ENCODE measurements at places on chromosomes 2 and 18. TPM values are rescaled to one million over a fixed set of nuclear protein-coding genes. Genes with fewer than 3 reads are reported as not detected.

KCTD18 gene
- 16.7 TPM for total RNA-seq

RAB17 gene
- total RNA-seq = 0.69 TPM

GGCX gene
- total RNA-seq = 16.7 TPM

RNASEH1 gene
- 23.4 TPM for total RNA-seq

KCNIP3 gene
- total RNA-seq = not detected

SNX17 gene
- total RNA-seq = 74.5 TPM

GPR35 gene
- total RNA-seq = 14.6 TPM

MC5R gene
- not detected for total RNA-seq

HOXD8 gene
- total RNA-seq = not detected

DIPK1C gene
- total RNA-seq = not detected

- no peak for DNase-seq
Observed at GRCh38 chr2:7620255-7620654, 703.0 kb downstream of the RNF144A start.

GRCh38 chr2:239078128-239078924 lies 230.4 kb downstream of the TWIST2 start:
- no peak for DNase-seq

DNA sequence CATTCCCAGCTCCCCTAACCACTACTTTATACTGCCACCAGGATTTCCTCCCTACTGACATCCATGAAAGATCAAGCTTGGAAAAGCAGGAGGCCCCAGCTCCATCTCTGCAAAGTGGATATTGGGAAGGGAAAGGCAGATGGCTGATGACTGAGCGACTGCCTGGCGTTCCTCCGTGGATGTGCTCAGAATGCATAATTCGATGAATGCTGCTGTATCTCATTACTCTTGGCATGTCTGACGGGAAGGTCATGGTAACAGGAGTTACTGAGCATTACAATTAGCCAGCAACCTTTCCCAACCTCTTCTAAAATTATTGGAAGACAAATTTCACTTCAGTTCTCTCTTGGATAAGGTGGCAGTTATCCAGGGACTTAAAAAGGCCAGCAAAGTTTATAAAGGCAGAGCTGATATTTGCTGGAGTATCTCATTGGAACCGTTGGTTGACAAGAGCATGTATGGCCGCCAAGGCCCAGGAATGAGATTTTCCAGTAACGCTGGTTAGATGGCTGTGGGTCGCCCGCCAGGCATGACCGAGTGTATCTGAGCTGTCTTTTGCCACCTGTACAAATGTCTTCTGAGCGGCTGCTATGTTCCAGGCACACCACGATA lies 34.5 kb downstream of the KCNE4 start:
- DNase-seq = no peak

GRCh38 chr2:215060861-215061536 lies 77.4 kb downstream of the ABCA12 start:
- DNase-seq = no peak

DNA sequence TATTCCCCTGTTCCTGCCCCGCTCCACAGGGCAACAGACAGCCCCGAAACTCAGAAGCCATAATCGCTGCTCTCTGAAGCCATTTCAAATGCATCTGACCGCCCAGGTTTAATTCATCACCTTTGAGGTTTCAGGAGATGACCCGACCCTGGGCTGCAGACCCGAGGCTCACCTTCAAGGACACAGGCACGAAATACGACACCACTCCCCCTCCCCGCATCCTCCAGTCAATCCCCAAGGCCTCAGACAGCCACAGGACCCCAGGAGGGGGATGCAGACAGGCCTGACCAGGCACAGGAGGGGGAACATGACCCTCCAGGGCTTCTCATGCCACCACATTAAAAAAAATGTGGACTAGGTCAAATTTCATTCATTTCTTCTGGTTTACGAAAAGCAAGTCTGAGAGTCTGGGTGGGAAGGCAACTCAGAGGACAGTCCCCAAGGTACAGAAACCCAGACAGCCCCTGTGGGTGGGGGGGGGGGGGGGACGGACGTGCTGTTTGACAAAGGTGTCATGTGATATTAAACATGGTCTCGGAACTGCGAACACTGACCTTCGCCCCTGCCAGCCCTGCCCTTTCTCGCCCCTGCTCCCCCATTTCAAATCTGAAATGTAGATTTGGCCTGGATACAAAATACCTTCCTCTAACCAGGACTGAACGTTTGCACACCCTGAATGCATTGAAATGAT lies 142.9 kb downstream of the BCL11A start:
- DNase-seq = no peak

- DNase-seq = peak; percentile 76
Observed at GRCh38 chr2:130336877-130337734, 5.6 kb upstream of the IMP4 start.

- DNase-seq = no peak
Observed at GRCh38 chr2:235007664-235008457, 56.0 kb downstream of the SH3BP4 start.

GRCh38 chr2:37326866-37327634 lies 2.4 kb upstream of the PRKD3 start:
- no peak for DNase-seq

GRCh38 chr18:64380117-64380516 lies 231.2 kb upstream of the LINC00305 start:
- no peak for DNase-seq

DNA sequence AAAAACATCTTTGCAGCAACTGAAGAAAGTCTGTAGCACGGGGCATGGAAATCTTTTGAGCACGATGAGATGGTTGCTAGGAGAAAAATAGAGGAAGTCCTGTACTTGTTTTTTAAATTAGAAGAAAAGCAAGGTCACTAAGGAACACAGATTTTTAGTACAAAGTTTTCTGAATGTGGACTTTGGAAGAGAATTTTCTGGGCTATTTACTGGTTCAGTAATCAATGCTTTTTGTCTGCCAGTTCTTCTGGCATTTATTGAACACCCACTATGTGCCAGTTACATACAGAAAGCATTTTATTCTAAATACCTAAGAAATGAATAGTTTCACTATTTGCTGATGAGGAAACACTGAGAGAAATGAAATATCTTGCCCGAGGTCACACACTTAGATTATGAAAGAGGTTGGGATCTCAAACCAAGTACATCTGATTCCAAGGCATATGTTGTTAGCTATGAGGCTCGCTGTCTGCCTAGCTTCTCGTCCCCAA lies 15.6 kb upstream of the MAP3K20 start:
- DNase-seq = no peak

GRCh38 chr2:24566630-24567029 lies 75.6 kb downstream of the NCOA1 start:
- no peak for DNase-seq

- DNase-seq = peak; percentile 38
Observed at GRCh38 chr2:164599954-164600589, 21.2 kb downstream of the GRB14 start.

- DNase-seq = no peak
Observed at GRCh38 chr2:129059476-129059875, 740.8 kb upstream of the HS6ST1 start.

GRCh38 chr18:75527848-75528685 lies 100.6 kb upstream of the SMIM21 start:
- no peak for DNase-seq

Measured in activated CD8-positive, alpha-beta T cell treated with anti-CD3 and anti-CD28 coated beads for 36 hours (primary cell).